ENCODE measurements at places on chromosomes 1 and 21.

- DNase-seq: no peak
These were observed 207.5 kb downstream of the KCNK2 start for GRCh38 chr1:215290018-215290417.

GRCh38 chr1:23092447-23092846 is 73.2 kb downstream of the KDM1A start:
- no peak for DNase-seq

GRCh38 chr1:84259989-84260388 is 41.5 kb upstream of the SAMD13 start:
- no peak for DNase-seq

DNA sequence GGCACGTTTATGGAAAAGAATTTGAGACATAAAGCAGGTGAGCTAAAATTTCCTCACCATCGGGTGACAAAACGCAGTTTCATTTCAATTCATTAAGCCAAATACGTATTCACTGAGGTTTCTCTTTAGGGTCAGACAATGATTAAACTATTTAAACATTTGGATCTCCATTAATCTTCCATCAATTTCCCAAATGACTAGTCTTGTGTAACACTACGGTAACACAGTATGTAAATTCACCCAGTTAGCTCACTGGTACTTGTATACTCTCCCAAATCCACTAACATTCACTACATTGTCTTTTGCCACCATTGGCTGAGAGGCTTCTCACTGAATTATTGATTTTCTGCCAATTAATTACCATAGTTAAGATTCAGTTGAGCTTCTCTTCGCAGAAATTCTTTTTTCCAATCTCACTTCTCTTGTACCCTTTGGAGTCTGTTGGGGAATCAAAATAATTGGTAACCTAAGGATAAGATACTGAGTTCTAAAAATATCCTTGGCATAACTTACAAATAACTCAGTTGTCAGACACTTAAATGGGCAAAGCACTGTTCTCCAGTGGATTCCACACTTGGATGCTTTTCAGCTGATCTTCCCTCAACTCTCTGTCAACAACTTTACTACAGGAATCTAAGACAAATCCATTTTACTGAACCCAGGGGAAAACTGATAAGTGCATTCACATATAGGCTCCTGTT is 40.7 kb downstream of the SIPA1L2 start:
- no peak for DNase-seq

- DNase-seq: no peak
These were observed 21.7 kb downstream of the BCAR3 start for GRCh38 chr1:93659822-93660503.

DNA sequence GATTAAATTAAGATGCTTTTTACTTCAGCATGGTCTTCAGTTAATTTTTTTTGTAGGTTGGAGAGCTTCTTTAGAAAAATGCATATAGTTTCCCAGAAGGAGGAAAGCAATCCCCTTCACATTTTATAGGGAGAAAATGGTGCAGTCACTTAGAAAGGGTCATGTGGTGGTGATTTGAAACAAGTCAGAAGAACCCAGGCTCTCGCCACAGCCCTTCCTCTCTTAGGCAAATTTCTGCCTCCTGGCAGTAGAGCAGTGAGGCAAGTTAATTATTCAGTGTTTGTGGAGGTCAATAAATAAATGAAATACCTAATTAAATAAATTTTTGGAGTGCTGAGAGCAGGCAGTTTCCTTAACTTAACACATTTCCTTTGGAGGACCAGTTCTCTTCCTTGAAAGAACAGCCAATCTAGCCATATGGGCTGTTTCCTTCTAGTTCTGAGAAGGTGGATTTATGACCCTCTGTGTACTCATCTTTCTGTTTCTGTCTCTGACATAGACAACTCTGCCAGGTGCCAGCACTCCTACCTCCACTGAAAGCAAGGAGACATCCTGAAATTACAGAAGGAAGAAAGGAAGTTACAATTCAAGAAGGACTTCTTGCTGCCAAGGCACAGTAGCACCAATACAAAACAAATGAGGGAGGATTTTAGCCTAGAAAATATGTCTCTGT is 19.0 kb upstream of the POGZ start:
- DNase-seq: no peak

- no peak for DNase-seq
These were observed 62.4 kb downstream of the MEGF6 start for GRCh38 chr1:3548895-3549294.

DNA sequence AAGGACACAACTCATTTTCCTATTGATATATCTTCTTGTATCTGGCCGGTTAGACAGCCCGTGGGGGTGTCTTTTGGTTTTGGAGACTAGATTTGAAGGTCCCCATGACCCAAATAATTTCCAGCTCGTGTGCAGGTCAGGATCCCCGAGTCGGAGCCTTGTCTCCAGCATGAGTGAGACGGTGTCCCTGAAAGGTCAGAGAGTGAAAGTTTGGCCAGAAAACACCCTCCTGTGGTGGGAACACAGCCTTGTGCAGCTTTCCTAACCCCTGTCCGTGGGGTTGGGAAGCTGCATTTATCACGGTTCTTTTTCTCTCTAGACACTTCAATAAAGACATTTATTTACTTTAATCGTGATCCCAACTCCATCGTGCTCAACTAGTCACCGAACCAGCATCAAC is 17.6 kb downstream of the COQ8A start:
- no peak for DNase-seq

- DNase-seq: no peak
These were observed 55.6 kb downstream of the PEX14 start for GRCh38 chr1:10530281-10530740.

DNA sequence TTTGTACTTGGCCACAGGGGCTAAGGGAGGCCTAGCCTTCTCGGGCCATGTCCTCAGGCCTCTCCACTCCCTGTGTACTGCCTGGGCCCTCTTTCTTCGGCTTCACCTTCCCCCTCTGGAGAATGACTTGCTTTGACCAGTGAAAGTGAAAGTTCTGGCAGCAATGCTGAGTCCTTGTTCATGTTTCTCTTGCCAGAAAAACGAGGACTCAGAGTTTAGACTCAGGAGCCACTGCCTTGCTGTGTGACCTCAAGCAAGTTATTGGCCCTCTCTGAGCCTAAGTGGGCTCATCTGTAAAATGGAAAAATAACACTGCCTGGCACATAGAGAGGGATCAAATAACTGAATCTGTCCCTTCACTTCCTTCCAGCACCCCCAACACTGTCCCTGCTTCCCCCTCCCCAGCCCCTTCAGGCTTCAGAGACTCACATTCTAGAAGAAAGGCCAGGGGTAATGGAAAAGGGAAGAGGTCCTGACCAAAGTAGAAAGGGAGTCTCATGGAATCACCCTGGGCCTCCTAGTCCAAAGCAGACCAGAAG is 1.5 kb downstream of the C1QA start:
- no peak for DNase-seq

DNA sequence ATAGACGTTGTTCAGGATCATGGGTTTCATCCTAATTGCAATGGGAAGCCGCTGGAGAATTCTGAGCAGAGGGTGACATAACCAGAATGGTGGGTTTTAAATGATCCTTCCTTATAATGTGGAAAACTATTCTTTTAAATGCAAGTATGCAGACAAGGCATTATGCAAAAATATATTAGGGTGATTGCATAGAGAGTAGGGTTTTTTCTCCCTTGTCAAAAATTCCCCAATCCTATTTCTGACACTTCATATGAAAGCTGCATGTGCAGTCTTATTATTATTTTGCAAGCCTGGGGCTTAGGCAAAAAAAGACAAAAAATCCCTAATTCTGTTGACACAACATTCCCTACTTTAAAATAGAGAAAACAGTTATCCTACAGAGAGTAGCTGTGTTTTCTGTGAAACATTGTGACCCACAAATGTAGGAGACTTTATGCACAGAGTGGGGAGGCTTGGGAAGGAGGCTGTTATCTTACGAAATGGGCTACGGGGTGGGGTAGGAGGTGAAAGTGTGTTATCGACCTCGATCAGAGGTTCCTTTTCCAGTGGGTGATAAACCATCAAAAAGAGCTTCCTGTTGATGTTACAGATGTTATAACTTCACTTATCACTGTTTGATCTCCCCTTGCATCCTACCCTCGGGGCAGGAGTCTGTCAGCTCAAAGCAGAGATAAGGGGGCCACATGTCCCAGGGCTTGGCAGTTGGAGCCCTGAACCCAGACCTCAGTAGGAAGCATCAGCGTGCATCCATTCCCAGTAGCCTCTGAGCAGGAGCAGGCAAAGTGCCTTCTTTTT is 27.2 kb downstream of the RHEX start:
- no peak for DNase-seq

DNA sequence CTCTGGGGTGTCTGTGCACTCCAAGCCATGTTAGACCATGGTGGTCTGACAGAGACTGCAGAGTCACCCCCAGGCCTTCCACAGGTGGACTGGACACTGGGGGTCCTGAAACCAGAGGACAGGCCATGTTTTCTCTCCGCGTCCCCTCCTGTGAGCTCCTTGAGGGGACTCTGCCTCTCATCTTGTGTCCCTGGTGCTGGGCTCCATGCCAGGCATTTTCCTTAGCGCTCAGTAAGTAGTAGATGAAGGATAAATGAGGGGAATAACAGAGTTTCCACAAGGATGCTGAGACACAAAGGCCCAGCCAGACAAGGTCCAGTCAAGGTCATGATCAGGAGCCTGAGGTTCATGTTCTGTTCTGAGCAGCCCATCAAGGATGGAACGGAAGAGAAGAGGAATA is 57.4 kb downstream of the FAM163A start:
- DNase-seq: no peak

GRCh38 chr1:205601205-205601604 is 30.6 kb downstream of the ELK4 start:
- DNase-seq: no peak

GRCh38 chr1:116906812-116907211 is 2.9 kb upstream of the PTGFRN start:
- DNase-seq: no peak
